H7 (cell line): ENCODE measurements at places on chromosomes 1 and 21. TPM values are rescaled to one million over a fixed set of nuclear protein-coding genes. Genes with fewer than 3 reads are reported as not detected.

DNA sequence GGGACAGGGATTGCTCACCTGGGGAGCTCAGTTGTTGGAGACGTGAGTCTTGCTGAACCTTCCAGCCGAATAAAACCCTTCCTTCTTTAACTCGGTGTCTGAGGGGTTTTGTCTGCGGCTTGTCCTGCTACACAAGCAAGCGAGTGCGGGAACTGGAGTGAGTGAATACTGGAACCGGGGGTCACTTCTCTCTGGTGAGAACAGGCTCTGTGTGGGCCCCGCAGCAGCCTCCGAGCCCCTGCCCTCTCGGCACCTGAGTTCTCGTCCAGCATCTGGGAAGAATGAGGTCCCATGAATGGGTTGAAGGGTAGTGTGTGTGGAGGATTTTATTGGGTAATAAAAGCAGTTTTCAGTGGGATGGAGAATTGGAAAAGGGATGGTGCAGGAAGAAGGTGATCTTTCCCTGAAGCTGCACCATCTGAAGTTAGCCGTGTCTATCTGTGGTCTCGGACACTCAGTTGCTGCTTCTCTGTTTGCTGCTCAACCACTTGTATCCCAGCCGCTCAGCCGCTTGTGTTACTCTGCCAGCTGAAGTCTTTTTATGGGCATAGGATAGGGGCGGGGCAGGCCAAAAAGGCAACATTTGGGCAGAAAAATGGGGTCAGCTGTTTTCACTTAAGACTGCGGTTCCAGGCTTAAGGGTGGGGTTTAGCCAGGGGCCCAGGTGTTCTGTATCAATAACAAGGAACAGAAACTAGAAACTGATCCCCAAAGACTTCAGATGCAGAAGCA is 450.6 kb upstream of the CAMK1G start:
- DNase-seq = no peak

- DNase-seq = no peak
These were observed 17.5 kb downstream of the SLC26A9 start for GRCh38 chr1:205925736-205926135.

GRCh38 chr1:217403026-217403720 is 227.7 kb downstream of the GPATCH2 start:
- DNase-seq = no peak

DNA sequence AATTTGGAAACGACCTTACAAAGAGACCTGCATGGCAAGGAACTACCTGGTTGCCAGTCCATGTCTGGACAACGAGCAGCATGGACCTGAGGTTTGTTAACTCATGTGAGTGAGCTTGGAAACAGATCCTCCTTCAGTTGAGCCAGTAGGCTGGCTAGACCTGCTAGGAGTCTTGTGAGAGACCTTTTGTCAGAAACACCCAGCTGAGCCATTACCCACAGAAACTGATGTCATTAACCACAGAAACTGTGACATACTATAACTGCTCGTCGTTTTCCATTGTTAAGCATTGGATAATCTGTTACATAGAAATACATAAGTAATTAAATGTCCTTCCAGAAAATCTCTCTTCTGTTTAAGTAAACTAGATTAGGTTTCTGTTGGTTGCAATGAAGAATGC is 211.1 kb upstream of the C21orf91 start:
- no peak for DNase-seq

- DNase-seq = no peak
These were observed 1363.2 kb upstream of the ADGRL4 start for GRCh38 chr1:80369780-80370179.

DNA sequence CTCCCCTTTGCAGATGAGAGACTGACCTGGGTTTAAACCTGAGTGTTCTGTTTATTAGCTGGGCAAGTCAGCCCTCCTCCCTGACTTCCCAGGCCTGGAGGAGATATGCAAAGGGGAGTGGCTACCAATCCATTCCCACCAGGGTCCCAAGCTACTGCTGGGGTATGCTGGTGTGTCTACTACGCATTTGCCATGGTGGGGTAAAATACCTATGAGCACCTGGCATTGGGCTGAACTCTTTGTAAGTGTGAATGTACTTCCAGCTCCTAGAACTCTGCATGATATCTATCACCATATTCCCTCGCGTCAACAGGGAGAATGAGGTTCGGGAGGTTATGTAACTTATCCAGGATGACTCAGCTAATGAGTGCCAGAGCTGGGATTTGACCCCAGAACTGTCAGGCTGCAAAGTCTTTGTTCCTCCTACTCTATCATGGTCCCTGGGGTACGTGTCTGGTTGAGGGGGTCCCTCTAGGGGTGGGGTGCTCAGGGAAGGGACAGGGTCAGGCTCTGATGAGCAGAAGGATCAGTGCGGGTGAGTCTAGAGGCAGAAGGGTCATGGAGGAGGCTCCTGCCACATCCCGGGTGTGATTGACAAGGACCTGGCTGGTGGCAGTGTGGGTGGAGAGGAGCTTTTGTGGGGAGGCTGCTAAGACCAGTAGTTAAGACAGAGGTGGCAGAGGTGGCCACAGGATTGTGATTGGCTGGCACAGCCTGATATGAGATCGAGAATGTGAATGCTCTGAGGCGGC is 16.7 kb downstream of the AMPD2 start:
- DNase-seq = peak; percentile 80

The FCGR1A gene
- not detected in 2 replicates for total RNA-seq
